ENCODE measurements at places on chromosomes 1 and 21. TPM values are rescaled to one million over a fixed set of nuclear protein-coding genes. Genes with fewer than 3 reads are reported as not detected.

Gene FCRL1
- total RNA-seq = not detected

Gene KRTCAP2
- total RNA-seq = 87.8 TPM

DNA sequence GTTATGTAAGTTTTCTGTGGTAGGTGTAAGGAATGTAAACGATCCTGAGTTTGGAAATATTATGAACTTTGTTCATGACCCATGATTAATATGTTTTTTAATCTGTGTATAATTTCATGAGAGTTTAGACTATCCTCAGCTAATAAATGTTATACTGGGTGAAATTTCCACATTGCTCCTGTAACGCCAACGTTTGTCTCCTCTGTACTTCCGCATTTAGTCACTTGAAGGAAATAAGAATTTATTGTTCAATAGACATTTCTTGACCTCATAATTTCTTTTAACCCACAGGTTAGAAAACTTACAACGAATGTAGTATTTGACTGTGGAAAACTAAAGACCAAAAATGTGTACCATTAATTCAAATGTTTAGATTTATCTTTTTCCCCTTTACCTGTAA is 876 bp downstream of the KCNJ15 start:
- H3K4me3 ChIP-seq = no peak overlapping the region
- no peaks in the 10 kb centered on the region for H3K36me3 ChIP-seq
- peaks cover 5% of the 10 kb centered on the region for H3K27me3 ChIP-seq
- no peak overlapping the region for H3K27ac ChIP-seq

Gene DLGAP3
- total RNA-seq = not detected

- no peaks in the 10 kb centered on the region for H3K4me1 ChIP-seq
- no peak overlapping the region for H3K4me3 ChIP-seq
- DNase-seq = no peak
Measured at GRCh38 chr1:171919891-171920887, 78.9 kb downstream of the DNM3 start.

- DNase-seq = peak; percentile 34
- H3K36me3 ChIP-seq = no peaks in the 10 kb centered on the region
- no peaks in the 10 kb centered on the region for H3K4me1 ChIP-seq
Measured at GRCh38 chr1:31977385-31978131, 36.1 kb upstream of the KHDRBS1 start.

DNA sequence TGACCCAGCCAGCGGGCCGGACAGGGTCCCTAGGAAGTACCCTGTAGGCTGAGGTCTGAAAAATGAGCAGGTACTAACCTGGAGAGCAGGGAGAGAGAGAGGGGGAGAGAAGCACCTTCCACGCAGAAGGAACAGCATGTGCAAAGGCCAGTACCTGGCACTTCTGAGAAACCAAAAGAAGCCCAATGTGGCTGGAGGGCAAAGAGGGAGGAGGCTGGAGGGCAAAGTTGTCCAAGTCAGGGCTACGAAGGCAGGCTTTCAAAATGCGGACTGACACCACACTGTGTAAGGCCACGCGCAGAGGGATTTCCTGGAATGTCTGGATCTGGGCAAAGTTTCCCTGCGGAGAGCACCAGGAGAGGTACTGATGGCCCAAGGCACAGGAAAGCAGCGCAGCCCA is 64.4 kb downstream of the SSBP3 start:
- no peaks in the 10 kb centered on the region for H3K27me3 ChIP-seq
- DNase-seq = no peak
- no peaks in the 10 kb centered on the region for H3K36me3 ChIP-seq
- H3K27ac ChIP-seq = peak overlapping the region; percentile 76

Gene CYYR1
- 11.7 TPM for total RNA-seq

DNA sequence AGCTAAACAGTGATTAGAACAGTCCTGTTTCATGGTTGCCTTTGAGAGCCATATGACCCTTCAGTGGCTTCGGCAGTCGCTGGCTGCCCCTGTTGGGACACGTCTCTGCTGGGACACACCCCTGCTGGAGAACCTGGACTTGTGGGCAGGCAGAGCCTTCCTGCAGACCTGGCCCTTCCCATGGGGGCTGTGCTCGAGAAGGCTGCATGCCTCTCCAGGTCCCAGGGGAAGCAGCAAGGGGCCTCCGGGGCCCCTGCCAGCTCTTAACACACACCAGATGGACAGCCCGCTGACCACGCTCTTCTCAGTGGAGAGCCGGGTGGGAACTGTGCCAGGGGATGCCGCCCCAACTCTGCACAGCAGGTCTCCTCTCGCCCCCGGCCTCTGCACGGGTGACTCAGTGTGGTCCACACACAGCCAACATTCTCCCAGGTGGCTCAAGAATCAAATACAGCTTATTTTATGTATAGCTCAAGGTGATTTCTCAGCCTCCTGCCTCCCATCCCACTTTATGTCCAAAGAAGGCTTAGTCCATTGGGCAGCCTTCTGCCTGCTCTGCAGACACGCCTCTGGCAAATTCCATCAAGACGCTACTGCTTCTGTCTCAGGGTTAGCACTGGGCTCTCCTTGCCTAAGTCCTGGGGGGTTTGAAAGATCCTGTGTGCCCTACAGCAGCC is 450.8 kb downstream of the KIF26B start:
- H3K4me1 ChIP-seq = no peaks in the 10 kb centered on the region
- H3K27ac ChIP-seq = no peak overlapping the region
- no peak overlapping the region for H3K4me3 ChIP-seq
- H3K27me3 ChIP-seq = no peaks in the 10 kb centered on the region

GRCh38 chr21:31370281-31370892 is 26.3 kb upstream of the TIAM1 start:
- no peaks in the 10 kb centered on the region for H3K27me3 ChIP-seq
- H3K27ac ChIP-seq = no peak overlapping the region
- no peak for DNase-seq
- no peaks in the 10 kb centered on the region for H3K36me3 ChIP-seq
- H3K4me3 ChIP-seq = no peak overlapping the region
- H3K4me1 ChIP-seq = no peaks in the 10 kb centered on the region

DNA sequence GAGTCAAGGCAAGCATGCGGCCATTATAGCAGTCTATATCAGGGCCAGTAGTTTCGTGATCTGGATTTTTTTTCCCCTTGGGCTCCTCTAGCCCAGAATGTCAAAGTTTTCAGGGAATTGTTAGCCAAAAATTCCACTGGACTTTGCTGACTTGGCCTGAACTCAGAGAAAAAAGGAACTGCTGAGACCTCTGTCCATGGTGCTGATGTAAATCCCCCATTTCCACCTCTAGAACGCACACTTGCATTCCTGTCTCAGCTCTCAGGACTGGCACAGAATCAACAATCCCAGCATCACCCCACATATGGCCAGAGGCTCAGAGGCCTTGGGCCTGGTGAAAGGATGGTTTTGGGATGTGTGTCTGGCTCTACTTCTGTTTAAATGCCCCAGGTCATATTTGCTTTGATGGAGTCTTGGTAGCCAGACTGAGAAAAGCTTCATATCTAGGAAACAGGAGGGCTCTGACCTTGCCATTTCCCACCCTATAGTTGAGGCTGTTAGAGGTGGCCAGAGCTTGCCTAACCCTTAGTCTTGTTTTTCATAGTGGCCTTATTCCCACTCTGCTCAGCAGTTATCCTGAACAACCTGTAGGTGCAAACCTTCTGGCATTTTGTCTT is 16.9 kb upstream of the EFCAB14 start:
- no peaks in the 10 kb centered on the region for H3K36me3 ChIP-seq
- no peaks in the 10 kb centered on the region for H3K27me3 ChIP-seq
- no peak overlapping the region for H3K4me3 ChIP-seq
- DNase-seq = no peak

Gene FCMR
- total RNA-seq = 10.2 TPM

- H3K4me1 ChIP-seq = no peaks in the 10 kb centered on the region
- H3K27me3 ChIP-seq = peaks cover under 1% of the 10 kb centered on the region
- DNase-seq = peak; percentile 43
- H3K4me3 ChIP-seq = no peak overlapping the region
Measured at GRCh38 chr1:8239039-8239305, 78.9 kb upstream of the SLC45A1 start.

DNA sequence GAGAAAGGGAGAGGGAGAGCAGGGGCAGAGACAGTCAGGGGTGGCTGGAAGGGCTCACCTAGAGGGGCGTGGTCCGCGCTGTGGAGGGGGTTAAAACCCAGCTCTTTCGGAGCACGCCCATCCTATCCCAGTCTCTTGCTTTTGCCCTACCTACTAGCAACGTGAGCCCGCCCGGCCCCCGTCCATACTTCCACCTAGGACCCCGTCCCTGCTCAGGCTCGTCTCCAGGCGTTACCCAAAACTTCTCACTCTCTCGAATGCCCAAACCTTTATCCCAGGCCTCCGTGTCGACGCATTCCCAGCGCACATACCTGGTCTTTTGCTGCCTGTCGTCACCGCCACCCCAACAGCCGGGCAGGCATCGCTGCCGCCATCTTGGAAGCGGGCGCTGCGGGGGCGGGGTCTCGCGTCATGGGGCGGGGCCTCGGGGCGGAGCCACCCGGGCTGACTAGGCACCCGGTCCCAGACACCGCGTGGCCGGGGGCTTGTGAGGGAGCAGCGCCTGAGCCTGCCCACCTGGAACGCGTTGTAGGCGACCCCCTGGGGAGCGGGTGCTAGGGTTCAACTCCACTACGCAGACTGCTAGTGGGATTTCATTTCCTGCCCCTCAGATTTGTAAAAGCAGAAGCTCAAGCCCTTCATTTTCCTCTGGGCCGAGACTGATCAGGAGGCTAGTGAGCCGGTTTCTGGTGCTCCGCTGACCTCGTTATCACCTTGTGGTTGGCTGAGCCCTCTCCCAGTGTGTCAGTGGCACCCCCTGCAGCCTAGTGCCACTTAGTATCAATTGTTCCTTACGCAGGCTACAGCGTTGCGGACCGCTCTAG is at the start of gene B4GALT3:
Gene B4GALT3, minus strand, starts transcription at position 396 of the 824 bp plus-strand sequence. CDS start 1,447 bp downstream, outside the sequence.
- H3K4me1 ChIP-seq = peaks cover 18% of the 10 kb centered on the region
- peak within 1 kb of the TSS; percentile 92 for H3K4me3 ChIP-seq
- peaks cover 29% of the 10 kb centered on the region for H3K36me3 ChIP-seq
- H3K27ac ChIP-seq = peak within 1 kb of the TSS; percentile 89
- peak; percentile 84 for DNase-seq

DNA sequence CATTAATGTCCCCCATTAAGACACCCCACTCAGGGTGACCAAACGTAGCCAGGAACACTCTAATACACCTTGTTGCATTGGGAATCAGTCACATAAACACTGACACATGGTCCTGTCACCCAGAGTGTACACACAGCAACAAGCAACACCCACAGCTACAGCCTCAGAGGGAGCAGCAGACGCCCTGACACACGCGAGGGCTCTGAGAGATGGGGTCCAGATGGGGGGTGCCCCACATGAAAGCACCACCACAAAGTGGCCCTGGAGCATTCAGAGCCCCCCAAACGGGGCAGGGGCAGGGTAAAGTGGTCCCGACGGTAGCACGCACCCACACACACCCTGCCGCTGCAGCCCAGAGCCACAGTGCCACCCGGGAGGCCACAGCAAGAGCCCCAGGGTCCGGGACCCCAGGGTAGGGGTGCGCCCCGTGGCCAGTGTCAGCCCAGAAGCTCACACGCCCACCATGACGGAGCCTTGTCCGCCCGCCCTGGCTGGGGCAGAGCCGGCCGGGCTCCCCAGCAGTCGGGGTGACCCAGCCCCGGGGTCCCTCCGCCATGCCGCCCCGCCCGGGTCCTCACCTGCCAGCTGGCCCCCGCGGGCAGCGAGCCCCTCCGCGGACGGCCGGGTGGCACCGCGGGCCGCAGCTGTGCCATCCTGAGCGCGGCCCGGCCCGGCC is 47.3 kb downstream of the RAP1GAP start:
- H3K27ac ChIP-seq = no peak overlapping the region
- no peaks in the 10 kb centered on the region for H3K36me3 ChIP-seq
- no peaks in the 10 kb centered on the region for H3K4me1 ChIP-seq
- peaks cover 22% of the 10 kb centered on the region for H3K27me3 ChIP-seq
- no peak overlapping the region for H3K4me3 ChIP-seq

- H3K27ac ChIP-seq = no peak overlapping the region
- peaks cover 16% of the 10 kb centered on the region for H3K4me1 ChIP-seq
- H3K27me3 ChIP-seq = no peaks in the 10 kb centered on the region
- no peak overlapping the region for H3K4me3 ChIP-seq
Measured at GRCh38 chr1:36093226-36093625, 4.5 kb downstream of the ADPRS start.

Gene GUCA2B
- total RNA-seq = not detected

Gene FAM110D
- 3.1 TPM for total RNA-seq

DNA sequence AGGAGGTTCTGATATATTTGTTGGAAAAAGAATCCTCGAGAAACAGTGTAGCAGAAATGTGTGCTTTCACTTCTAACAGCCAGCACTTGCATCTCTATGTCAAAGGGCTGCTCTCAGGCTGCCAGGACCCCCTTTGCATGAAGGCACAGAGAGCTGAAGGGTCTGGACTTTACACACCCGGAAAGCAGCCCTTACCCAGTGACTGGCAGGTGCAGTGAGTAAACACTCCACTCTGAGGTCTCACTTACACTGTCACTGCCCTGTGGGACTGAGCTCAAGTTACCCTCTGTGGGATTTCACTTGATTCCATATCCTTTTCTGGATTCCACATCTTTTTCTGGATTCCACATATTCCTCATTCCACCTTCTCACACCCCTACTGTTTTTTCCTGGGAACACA is 40.8 kb upstream of the PPP2R5A start:
- peaks cover 20% of the 10 kb centered on the region for H3K4me1 ChIP-seq
- no peak overlapping the region for H3K27ac ChIP-seq
- no peaks in the 10 kb centered on the region for H3K36me3 ChIP-seq
- H3K27me3 ChIP-seq = no peaks in the 10 kb centered on the region
- no peak for DNase-seq

GRCh38 chr1:76428028-76428427 is 353.5 kb downstream of the ST6GALNAC3 start:
- no peaks in the 10 kb centered on the region for H3K4me1 ChIP-seq
- no peak overlapping the region for H3K4me3 ChIP-seq
- no peak overlapping the region for H3K27ac ChIP-seq
- no peaks in the 10 kb centered on the region for H3K27me3 ChIP-seq
- H3K36me3 ChIP-seq = no peaks in the 10 kb centered on the region

GRCh38 chr21:16013570-16013969 is 283.8 kb downstream of the USP25 start:
- H3K27ac ChIP-seq = no peak overlapping the region
- H3K4me3 ChIP-seq = no peak overlapping the region

DNA sequence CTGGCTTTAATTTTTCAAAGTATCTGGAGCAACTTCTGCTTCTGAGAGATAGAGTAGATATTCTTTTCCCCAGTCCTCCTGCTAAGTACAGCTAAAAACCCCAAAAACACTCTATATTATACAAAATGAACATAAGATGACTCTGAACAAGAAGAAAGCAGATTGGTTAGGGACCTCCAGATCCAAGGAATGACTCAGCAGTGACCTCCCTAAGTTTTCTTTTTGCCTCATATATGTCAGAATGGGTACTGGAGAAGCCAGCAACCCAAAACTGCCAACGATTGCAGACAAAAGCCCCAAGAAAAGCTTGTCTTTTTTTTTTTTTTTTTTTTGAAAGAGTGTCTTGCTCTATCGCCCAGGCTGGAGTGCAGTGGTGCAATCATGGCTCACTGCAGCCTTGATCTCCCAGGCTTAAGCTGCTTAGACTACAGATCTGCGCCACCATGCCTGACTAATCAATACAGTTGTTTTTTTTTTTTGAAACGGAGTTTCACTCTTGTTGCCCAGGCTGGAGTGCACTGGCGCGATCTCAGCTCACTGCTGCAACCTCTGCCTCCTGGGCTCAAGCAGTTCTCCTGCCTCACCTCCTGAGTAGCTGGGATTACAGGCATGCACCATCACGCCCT is 22.7 kb downstream of the NDUFS5 start:
- no peak overlapping the region for H3K27ac ChIP-seq
- peaks cover 21% of the 10 kb centered on the region for H3K4me1 ChIP-seq
- H3K27me3 ChIP-seq = no peaks in the 10 kb centered on the region
- DNase-seq = no peak

All from gastrocnemius medialis (tissue), 4 donors.